ENCODE measurements at places on chromosomes 1 and 21. TPM values are rescaled to one million over a fixed set of nuclear protein-coding genes. Genes with fewer than 3 reads are reported as not detected.

RNF186 gene
- not detected for total RNA-seq

LPAR3 gene
- total RNA-seq, result 4.4 TPM

JTB gene
- 73.8 TPM for total RNA-seq

ZC3H12A gene
- 18.1 TPM for total RNA-seq

RCAN3 gene
- 10.7 TPM for total RNA-seq

FNBP1L gene
- total RNA-seq, result 49.0 TPM

ZFYVE9 gene
- 41.0 TPM for total RNA-seq

TMEM52 gene
- 3.6 TPM for total RNA-seq

TMEM54 gene
- total RNA-seq, result 18.3 TPM

GRCh38 chr1:208977012-208977411, 606.5 kb upstream of the CAMK1G start:
- no peak for DNase-seq

DNA sequence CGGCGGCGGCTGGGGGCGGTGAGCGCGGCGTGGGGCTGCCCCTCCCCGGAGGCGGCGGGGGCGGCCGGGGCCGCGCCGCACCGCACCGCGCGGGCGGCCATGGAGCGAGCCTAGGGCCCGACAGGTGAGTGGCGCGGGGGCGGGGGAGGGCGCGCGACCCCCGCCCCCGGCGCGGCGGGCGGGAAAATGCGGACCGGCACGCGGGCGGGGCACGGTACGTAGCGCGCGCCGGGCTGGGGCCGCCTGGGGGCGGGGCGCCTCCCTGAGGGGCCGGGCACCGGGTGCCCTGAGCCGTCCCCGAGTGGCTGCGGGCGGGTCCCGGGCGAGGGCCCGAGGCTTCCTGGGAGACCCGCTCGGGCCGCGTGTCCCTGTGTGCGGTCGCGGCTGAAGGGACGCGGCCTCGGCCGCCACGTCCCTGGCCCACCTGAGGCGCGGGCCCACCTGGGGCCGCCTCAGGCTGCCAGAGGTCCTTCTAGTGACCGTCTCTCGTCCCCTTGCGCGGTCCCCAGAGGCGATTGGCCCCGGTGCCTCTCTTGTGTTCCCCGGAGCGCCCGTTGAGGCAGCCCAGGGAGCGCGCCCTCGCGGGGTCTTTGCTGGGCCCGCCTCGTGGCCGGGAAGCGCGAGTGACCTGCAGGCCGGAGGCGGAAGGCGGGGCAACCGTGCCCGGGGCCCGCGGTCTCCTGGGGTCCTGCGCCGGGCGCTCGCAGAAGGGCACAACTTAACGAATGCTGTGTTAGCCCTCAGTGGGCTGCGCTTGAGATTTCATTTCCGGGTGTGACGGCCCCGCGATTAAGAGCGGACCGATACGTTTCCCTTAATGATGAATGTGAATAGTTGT, 500 bp downstream of the FAM20B start:
- DNase-seq, result no peak

- no peak for DNase-seq
These were observed 48.3 kb upstream of the SLC22A15 start for GRCh38 chr1:115927971-115928370.

- no peak for DNase-seq
These were observed 119.0 kb upstream of the NRIP1 start for GRCh38 chr21:15183813-15184257.

- DNase-seq, result no peak
These were observed 85.3 kb downstream of the PSMG1 start for GRCh38 chr21:39097981-39098380.

- no peak for DNase-seq
These were observed 76.8 kb downstream of the TCP10L start for GRCh38 chr21:32508558-32508957.

GRCh38 chr21:33309778-33310177, 15.0 kb upstream of the IFNAR1 start:
- DNase-seq, result no peak

DNA sequence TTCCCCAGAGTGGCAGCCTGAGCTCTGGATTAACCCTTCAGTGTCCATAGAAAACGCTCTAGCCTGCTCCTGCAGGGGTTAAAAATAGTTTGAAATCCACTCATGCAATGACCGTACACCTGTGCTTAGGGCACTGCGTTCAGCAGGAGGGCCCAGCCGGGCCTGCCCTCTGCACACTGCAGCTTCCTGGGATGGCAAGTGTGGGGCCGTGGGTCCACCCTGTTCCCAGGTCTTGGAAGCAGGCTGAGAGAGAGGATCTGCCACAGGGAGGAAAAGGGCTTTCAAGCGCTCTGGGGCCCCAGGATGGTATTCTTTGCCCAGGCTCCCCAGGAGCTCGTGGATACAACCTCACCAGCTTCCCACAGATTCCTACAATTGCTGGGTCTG, 1.5 kb upstream of the S100B start:
- DNase-seq, result no peak

DNA sequence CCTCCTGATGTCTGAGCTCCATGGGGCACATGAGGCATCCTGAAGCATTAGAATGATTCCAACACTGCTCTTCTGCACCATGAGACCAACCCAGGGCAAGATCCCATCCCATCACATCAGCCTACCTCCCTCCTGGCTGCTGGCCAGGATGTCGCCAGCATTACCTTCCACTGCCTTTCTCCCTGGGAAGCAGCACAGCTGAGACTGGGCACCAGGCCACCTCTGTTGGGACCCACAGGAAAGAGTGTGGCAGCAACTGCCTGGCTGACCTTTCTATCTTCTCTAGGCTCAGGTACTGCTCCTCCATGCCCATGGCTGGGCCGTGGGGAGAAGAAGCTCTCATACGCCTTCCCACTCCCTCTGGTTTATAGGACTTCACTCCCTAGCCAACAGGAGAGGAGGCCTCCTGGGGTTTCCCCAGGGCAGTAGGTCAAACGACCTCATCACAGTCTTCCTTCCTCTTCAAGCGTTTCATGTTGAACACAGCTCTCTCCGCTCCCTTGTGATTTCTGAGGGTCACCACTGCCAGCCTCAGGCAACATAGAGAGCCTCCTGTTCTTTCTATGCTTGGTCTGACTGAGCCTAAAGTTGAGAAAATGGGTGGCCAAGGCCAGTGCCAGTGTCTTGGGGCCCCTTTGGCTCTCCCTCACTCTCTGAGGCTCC, 11.1 kb upstream of the RASSF5 start:
- no peak for DNase-seq

DNA sequence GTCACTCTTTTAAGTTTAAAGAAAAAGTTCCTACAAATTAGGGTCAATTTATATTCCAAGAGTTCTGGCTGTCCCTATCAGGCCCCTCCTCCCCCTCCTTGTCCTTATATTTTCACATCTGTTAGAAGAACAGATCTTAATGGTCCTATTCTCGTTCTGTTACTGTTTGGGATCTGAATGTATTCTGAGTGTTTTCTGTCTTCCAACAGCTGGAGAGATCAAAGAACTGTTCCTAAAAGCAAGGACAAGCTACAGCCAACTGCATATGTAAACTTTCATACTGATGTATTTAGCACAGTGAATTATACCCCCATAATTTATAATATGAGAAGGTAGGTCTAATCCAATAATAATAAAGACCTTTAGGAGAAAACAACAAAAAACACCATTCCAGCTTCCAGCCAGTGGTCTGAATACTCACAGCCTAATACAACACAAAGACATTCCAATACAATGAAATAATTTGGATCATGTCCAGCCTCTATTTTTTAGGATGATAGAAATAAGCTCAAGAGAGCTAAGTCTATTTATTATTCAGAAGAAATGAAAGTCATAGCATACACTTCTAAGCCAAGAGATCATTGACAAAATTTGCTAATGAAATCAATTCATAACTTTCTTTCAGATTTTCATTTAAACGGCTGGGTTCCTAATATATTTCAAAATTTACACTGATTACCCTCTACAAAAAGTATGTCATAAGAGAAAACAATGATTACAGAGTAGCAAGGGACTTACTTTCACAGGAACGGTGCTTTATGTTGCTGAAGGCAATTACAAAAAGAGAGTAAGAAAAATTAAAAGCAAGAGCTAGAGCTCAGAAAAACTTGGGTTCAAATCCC, 25.3 kb downstream of the WLS start:
- DNase-seq, result peak; percentile 86

GRCh38 chr1:108557296-108557695, 2.6 kb upstream of the EEIG2 start:
- DNase-seq, result no peak

DNA sequence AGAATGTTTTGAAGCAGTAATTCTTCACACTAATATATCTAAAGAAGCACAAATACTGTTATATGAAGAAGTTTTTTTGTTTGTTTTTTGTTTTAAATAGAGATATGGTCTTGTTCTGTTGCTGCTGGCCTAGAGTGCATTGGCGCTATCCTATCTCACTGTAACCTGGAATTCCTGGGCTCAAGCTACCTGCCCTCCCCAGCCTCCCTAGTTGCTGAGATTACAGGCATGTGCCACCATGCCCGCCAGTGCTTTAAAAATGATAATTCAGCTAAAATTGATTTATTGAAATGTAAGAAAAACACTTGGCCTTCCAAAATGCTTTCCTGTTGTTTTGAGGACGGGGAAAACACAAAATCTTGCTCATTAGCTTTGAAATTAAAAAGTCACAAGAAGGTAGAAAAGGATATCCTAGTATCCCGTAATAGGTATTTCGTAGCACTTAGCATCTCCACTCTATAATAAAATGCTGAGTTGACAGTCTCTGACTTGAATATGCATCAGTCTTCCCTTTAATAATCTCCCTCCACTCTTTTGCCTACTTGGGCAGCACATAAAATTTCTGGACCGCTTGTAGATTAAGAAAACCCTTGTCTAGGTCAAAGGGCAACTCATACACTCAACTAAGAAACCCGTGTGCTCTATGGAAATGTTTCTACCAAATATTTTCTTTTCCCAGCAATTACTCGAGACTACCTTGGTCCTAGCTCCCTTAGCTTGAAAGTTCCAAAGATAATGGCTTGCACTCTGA, 1.3 kb downstream of the SCYL3 start:
- no peak for DNase-seq

GRCh38 chr1:210446479-210446878, 117.8 kb downstream of the HHAT start:
- no peak for DNase-seq
